ENCODE measurements at places on chromosomes 3 and 15.
A peak's percentile ranks its signal among the peaks of the same experiment; 100 is the strongest.

GRCh38 chr3:52297242-52298148, 9.9 kb downstream of the GLYCTK start:
- no peak for DNase-seq

DNA sequence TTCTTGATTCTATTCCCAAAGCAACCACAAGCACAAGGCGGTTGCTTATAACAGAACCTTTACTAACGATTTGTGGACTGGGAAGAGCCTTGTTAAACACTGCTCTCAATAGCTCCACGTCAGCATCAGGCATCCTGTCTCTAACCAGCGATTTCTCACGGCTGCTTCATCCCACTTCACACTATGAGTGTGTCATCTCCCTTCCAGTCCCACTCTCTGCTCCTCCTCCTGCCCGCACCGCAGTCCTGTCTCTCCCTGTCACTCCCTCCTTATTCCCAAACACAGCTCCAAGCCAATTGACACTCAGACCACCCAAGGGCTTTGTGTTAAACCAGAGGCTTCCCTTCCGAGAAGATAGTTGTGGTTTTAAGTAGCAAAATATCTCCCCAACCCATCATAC, 94.8 kb downstream of the ABHD5 start:
- DNase-seq = no peak

DNA sequence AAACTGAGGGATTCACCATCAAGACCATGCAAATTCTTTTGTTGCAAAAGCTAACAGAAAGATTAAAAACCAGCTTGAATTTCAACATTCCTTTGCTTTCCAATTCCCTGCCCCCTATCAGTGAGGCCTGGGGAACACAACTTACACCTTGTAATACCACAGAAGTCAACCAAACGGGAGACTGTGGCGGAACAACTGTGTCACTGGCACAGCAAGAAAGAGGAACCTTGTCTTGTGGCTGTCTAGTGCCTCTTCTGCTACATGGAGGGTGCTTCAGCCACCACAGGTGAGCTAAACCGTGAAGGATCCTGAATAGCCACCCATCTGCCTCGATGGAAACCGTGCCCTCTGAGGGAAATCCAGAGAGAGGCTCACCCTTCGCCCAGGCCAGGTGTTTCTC, 11.4 kb downstream of the CCDC12 start:
- no peak for DNase-seq

GRCh38 chr15:88124199-88124598, 132.3 kb downstream of the NTRK3 start:
- DNase-seq = no peak

DNA sequence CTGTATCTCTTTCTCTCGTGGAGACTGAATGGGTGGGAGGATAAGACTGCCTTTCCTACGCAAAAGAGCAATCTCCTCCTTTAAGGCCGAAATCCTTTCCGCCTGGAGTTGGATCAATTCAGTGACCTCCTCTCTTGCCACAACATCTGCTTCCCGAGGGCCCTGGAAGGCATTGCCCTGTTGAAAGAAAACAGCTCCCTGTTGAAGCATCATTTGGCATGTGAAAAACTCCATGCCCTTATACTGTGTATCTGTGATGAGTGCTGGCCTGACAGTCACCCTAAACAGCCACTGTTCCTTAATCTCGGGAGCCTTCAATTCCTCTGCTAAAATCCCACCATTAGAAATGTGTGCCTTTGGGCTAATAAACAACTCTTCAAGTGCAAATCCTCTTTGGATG, 80.2 kb downstream of the BOC start:
- no peak for DNase-seq

GRCh38 chr15:63442080-63442479, 60.4 kb upstream of the CA12 start:
- DNase-seq = no peak

GRCh38 chr3:16179771-16180736, 5.6 kb downstream of the GALNT15 start:
- no peak for DNase-seq

GRCh38 chr3:149306751-149307434, 26.5 kb downstream of the TM4SF18 start:
- DNase-seq = no peak

DNA sequence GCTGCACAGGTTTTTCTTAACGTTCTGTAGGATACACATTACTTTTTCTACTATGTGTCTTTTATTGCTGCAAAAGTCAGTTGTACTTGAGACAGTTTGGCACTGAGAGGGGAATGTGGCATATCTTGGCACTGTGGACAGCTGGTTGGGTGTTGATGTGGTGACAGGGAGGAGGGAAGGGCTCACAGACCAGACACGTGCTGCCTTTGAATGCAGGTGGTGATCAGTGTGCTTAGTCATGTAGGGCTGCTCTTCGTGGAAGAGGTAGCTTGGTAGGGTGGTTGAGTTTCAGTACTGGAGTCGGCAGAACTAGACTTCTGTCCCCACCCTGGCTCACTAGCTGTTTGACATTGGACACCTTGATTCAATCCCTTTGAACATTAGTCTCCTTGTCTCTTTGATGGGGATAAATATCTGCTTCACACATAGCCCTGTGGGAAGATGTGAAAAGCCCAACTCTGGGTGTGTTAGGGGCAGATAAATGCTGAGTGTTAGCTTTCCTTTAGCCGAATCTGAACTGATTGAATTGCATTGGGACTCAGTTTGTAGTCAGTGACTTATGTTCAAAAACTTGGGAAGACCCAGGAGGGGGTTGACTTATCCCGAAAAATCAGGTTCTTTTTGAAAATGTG, 108.4 kb downstream of the PTPRG start:
- no peak for DNase-seq

- no peak for DNase-seq
These were observed 463.9 kb upstream of the ADAMTS9 start for GRCh38 chr3:65151666-65152065.

DNA sequence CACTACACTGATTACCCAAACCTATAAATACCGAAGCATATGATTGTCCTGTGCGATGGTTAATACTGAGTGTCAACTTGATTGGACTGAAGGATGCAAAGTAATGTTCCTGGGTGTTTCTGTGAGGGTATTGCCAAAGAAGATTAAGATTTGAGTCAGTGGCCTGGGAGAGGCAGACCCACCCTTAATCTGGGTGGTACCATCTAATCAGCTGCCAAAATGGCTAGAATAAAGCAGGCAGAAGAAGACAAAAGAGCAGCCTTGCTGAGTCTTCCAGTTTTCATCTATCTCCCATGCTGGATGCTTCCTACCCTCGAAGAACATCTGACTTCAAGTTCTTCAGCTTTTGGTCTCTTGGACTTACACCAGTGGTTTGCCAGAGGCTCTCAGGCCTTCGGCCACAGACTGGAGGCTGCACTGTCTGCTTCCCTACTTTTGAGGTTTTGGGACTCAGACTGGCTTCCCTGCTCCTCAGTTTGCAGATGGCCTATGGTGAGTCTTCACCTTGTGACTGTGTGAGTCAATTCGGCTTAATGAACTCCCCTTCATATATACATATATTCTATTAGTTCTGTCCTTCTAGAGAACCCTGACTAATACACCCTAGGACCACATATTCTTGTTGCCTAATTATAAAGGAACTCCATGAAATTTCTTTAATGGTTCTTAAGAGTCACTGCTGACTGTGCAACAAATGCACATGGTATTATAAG, 31.7 kb downstream of the CSNK1G1 start:
- DNase-seq = no peak

DNA sequence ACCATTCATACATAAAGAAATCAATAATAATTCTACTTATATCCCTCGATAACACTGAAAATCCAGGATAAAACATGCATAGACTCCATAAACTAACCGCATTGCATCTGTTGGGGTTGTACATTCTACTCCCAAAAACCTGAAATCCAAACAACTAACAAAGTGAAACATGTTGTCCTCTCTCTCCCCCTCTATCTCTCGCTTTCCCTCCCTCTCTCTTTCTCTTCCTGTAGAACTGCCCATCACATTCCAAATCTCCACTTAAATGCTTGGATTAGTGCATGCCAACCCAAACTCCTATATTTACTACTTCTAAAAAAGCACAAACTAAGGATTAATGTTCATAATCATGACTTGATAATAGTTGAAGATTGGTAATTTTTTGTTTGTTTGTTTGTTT, 80.2 kb downstream of the MECOM start:
- no peak for DNase-seq

DNA sequence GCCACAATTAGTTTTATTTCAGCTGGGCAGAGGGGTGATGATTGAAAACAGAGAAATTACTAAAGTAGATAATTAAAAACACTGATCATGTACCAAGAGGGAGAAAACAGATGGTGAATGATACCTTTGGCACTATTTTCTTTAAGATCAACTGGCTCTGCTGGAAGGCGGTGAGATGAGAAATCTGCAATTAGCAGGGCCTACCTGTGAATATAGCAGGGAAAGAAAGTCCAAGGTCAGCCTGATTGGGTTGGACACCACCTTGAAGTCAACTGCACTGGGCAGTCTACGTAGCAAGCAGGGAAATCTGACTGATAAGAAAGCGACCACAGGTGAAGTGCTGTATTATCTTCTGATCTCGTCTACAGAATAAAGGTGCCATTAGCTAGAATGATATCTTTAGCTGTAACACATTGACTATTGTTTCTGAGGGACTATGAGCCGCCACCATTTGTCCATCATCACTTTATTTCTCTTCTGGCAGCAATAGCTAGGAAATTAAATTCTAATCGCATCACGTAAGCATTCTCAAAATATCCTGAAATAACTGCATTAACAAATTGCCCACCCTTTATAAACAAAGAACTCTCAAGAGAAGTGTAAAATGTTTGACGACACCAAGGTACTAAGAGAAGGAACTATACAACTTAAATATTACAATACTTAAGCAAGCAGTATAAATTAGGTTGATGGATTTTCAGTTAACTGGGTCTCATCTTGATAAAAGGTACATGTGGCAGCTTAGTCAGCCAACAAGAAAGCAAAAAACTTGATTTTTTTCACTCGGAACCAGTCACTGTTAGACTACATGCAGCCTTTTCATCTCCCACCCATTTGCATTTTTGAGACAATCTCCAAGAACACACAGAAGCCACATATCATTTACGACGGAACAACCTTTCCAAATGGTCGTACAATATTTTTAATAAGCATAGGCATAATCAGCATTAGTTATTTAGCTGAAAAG, 1.3 kb downstream of the NEDD4 start:
- DNase-seq = no peak

DNA sequence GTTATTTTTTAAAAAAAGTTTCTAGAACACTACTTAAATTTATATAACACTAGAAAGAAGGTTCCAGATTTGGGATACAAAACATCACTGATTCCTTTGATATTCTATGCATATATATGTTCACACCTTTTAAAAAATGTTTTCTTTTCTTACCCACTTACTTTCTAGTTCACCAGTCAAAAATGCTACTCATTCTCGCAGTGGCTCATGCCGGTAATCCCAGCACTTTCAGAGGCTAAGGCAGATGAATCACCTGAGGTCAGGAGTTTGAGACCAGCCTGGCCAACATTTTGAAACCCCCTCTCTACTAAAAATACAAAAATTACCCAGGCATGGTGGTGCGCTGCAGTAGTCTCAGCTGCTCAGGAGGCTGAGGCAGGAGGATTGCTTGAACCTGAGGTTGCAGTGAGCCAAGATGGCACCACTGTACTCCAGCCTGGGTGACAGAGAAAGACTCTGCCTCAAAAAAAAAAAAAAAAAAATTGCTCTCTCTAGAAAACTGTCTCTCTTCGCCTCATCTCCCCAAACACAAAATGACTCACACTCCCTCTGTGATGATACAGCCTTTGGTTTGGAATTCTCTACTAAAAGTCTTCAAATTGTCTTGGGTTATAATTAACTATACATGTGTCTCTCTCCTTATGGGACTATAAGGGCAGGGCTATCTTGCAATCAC, 52.6 kb upstream of the TGFBR2 start:
- no peak for DNase-seq

DNA sequence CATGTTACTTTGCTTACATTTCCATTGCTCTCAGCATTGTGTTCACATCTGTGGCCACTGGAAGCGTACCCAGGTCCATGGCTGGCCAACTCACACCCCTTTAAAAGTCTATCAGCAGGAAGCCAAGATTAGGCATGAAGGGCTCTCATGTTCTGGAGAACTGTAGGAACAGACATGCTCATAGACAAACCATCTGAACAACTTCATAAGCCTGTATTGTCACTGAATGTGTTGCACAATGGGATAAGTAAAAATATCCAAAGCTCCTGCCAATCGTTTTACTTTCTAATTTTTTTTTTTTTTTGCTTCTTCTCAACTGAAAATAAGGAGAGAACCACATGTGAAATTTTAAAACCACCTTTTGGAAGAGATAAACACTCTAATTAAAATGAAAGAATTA, 6.4 kb downstream of the RPLP1 start:
- DNase-seq = no peak

DNA sequence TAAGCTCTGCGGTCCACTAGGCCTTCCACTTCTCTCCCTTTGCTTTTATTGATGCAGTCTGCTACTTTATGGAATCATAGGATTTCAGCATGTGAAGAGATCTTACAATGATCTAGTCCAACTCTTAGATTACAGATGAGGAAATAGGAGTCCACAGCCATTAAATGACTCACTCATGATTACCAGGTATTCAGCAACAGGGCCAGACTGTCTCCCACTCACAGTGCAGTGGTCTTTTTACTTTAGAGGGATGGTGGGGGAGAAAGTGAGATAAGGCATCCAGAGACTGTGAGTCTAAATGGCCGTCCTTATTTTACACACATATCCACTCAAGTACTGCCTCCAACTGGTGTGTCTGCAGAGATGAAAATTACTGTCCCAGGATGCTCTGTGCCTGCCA, 88.5 kb upstream of the SKOR1 start:
- DNase-seq = no peak

DNA sequence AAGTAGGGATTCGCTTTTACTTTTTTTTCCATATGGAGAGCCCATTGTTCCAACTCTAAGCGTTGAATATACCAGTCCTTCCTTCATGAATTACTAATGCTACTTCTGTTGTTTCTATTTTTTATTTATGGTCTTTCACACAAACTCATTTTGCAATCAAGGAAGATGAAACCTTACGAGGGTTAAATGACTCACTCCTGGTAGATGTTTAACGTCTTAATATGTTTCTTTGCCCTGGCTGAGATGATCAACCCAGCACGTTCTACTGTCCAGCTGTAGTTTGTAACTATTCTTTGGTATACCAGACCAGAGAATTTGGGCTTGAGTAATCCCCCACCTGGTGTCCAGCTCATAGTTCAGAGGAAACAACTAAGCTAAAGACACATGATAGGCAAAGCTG, 23.1 kb downstream of the CDCP1 start:
- DNase-seq = peak; percentile 72

GRCh38 chr15:84992157-84992944, 10.7 kb downstream of the PDE8A start:
- peak; percentile 80 for DNase-seq

GRCh38 chr3:6805236-6805635, 55.7 kb upstream of the GRM7 start:
- no peak for DNase-seq

DNA sequence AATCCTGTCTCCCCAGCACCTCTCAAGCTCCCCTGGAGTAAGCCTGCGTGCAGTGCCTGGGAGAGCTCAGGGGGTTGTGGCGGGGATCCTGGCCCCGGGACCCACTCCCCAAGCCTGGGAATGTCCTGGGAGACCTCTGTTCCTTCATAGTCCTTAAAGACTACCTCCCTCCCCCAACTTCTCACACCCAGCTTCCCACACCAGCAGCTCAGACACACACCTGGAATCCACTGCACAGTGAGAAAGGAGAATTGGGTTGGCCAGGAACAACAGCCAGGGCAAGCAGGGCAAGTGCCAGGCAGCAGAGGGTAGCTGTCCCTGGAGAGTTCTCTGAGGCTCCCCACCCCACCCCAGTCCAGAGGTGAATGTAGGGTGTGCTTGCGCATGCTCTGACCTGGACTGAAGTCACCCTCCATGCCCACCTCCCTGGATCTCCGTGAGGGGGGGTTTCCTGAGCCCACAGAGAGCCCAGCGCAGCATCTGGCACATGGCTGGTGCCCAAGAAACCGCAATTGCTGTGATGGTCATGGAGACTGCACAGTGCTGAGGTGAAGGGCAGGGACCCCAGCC, 22.2 kb downstream of the PSTPIP1 start:
- no peak for DNase-seq

Measured in RWPE1 (cell line).